ENCODE measurements at places on chromosomes 4 and X. TPM values are rescaled to one million over a fixed set of nuclear protein-coding genes. Genes with fewer than 3 reads are reported as not detected.

ANXA5 gene
- total RNA-seq = 257 TPM

DNA sequence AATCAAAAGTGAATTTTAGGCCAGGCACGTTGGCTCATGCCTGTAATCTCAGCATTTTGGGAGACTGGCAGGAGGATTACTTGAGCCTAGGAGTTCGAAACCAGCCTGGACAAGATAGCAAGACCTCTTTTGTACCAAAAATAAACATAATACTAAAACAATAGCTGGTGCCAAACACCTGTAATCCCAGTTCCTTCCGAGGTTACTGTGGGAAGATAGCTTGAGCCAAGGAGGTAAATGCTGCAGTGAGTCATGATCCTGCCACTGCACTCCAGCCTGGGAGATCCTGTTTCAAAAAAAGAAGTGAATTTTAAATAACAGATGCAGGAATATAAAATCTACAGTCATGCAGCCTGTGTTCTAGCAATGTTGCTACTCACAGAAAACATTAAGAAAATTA lies 488.3 kb downstream of the PPARGC1A start:
- H3K4me1 ChIP-seq = no peaks in the 10 kb centered on the region
- H3K4me3 ChIP-seq = no peak overlapping the region

PAGE4 gene
- total RNA-seq = not detected

DNA sequence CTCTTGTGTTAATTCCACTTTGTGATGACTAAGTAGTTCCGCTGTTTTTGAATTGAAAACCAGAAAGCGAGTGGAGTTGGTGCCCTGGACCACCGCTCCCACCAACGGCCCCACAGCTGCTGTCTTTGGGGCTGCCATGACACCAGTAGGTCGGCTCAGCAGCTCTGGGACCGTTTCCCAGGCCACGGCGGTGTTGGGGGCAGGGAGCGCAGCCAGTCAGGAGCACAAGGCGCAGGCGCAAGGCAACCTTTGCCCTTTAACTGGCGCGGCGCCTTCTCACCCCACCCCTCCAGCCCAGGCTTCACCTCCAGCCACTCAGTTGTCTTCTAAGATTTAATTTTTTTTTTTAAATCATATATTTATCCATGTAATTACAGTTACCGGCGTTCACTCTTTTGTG lies at the start of gene GK2:
Gene GK2 (minus strand): TSS at position 166 of the 400 bp plus-strand sequence. CDS start 28 bp downstream, at position 138.
- H3K4me3 ChIP-seq = no peak within 1 kb of the TSS
- H3K27ac ChIP-seq = no peak within 1 kb of the TSS
- no peaks in the 10 kb centered on the region for H3K36me3 ChIP-seq
- H3K27me3 ChIP-seq = no peaks in the 10 kb centered on the region
- DNase-seq = no peak

- DNase-seq = no peak
- H3K4me1 ChIP-seq = no peaks in the 10 kb centered on the region
- no peaks in the 10 kb centered on the region for H3K27me3 ChIP-seq
- H3K36me3 ChIP-seq = no peaks in the 10 kb centered on the region
Measured at GRCh38 chr4:188691811-188692210, 552.6 kb downstream of the TRIML1 start.

CFP gene
- 12.9 TPM for total RNA-seq

DNA sequence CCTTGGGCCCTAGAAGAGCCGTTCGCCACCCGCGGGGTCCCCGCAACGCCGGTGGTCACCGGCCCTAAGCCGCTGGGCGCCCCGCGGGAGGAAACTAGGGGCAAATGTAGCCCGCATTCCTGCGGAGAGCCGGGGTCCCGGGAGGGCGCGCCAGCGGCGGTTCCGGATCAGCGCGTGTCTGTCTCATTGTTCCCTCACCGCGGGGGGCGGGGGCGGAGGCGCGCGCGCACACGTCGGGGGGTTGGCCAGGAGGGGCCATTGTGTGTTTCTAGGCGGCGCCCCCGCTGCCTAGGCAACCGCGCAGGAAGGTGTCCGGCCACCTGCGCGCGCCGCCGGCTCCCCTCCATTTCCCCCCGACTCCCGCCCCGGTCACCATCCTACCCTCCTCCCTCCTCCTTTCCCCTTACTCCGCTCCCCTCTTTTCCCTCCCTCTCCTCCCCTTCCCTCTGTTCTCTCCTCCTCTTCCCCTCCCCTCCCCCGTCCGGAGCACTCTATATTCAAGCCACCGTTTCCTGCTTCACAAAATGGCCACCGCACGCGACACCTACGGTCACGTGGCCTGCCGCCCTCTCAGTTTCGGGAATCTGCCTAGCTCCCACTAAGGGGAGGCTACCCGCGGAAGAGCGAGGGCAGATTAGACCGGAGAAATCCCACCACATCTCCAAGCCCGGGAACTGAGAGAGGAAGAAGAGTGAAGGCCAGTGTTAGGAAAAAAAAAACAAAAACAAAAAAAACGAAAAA lies 789 bp upstream of the DDX3X start:
- H3K4me3 ChIP-seq = peak overlapping the region; percentile 83
- peaks cover 32% of the 10 kb centered on the region for H3K4me1 ChIP-seq
- H3K27ac ChIP-seq = peak overlapping the region; percentile 99
- peaks cover 6% of the 10 kb centered on the region for H3K36me3 ChIP-seq
- H3K27me3 ChIP-seq = no peaks in the 10 kb centered on the region

- no peak for DNase-seq
- peak overlapping the region; percentile 75 for H3K27ac ChIP-seq
- peak overlapping the region; percentile 63 for H3K4me3 ChIP-seq
- no peaks in the 10 kb centered on the region for H3K36me3 ChIP-seq
- no peaks in the 10 kb centered on the region for H3K27me3 ChIP-seq
Measured at GRCh38 chrX:17375637-17376430, 834 bp downstream of the NHS start.

All from esophagus muscularis mucosa (tissue), 4 donors.